ENCODE measurements at places on chromosomes 13 and 19. TPM values are rescaled to one million over a fixed set of nuclear protein-coding genes. Genes with fewer than 3 reads are reported as not detected.
A peak's percentile ranks its signal among the peaks of the same experiment; 100 is the strongest.

MISP3 gene
- 0.48 TPM for total RNA-seq

- no peaks in the 10 kb centered on the region for H3K27me3 ChIP-seq
- H3K4me3 ChIP-seq = no peak overlapping the region
- no peak overlapping the region for H3K27ac ChIP-seq
- no peaks in the 10 kb centered on the region for H3K4me1 ChIP-seq
These were observed 106.2 kb downstream of the SLITRK5 start for GRCh38 chr13:87777387-87777786.

SPACA4 gene
- total RNA-seq = not detected

DNA sequence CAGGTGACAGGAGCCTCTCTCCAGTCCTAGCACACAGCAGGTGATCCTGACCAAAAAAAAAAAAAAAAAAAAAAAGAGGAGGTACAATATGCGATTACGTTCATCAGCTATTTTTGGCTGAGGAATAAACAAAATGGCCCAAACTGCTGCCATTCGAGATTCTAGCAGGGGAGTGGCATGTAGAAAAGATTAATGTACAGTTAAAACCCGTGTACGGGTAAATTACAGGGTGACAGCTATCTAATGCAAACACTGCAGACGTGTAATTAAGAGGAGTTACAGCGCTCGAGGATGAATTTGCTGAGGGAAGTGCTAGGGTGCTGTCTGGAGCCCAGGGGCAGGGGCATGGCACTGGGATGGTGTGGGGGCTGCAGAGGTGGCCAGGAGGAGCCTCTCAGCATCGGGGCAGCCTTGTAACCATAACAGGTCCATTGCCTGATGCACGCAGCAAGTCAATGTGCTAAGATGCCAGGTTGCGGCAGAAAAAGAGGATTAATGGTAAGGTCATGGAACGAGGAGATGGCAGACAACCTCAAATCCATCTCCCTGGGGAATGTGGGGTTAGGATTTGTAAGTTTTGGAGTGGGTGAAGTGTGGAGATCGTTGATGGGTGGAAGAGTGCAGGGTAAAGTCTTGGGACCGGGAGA, 17.4 kb downstream of the CHST8 start:
- no peaks in the 10 kb centered on the region for H3K36me3 ChIP-seq
- H3K4me3 ChIP-seq = no peak overlapping the region
- H3K27ac ChIP-seq = no peak overlapping the region
- no peaks in the 10 kb centered on the region for H3K27me3 ChIP-seq
- no peak for DNase-seq

- peaks cover 5% of the 10 kb centered on the region for H3K4me1 ChIP-seq
- H3K27ac ChIP-seq = no peak overlapping the region
- no peaks in the 10 kb centered on the region for H3K36me3 ChIP-seq
- peak; percentile 72 for DNase-seq
These were observed 39.3 kb downstream of the EFNA2 start for GRCh38 chr19:1324806-1325567.

DNA sequence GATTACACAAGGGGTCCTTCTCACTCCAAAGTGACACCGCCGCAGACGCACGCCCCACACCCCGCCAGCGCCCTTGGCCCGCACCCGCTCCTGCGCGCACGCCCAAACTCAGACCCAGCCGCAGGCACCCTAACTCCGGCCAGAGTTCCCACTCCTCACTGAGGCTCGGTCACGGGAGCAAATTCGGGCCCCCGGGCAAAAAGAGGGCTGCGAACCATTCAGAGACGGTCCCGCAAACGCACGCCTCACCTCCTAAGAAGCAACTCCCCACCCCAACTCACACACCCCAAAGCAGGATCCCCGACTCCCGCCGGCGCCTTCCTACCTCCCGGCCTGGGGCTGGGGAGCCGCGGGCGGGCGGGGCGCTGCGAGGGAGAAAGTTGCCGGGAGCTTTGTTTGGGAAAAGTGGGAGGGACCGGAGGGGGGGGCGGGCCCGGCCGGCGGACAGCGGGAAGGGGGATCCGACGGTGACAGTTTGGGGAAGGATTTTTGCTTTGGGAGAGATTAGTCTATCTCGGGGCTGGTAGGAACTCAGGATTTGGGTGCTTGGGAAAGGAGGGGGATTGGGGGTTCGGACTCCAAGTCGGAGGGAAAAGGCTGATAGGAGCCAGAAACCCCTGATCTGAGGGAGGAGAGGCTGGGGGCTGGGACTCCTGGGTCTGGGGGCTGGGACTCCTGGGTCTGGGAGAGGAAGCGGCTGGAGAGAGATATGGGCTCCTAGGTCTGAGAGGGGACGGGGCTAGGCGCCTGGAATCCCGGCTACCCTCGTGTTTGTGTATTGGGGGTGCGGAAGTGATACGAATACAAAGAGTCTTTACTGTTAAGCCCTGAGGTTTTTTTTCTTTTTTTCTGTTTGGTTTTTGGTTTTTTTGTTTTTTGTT, at the start of gene TEAD2:
TEAD2 (minus strand) TSS at position 369 of the 881 bp plus-strand sequence. CDS start 2,341 bp downstream, outside the sequence.
- H3K36me3 ChIP-seq = no peaks in the 10 kb centered on the region
- H3K27me3 ChIP-seq = no peaks in the 10 kb centered on the region
- peak within 1 kb of the TSS; percentile 53 for H3K4me3 ChIP-seq
- peak within 1 kb of the TSS; percentile 88 for H3K27ac ChIP-seq

SH2D3A gene
- total RNA-seq = 4.1 TPM

DNA sequence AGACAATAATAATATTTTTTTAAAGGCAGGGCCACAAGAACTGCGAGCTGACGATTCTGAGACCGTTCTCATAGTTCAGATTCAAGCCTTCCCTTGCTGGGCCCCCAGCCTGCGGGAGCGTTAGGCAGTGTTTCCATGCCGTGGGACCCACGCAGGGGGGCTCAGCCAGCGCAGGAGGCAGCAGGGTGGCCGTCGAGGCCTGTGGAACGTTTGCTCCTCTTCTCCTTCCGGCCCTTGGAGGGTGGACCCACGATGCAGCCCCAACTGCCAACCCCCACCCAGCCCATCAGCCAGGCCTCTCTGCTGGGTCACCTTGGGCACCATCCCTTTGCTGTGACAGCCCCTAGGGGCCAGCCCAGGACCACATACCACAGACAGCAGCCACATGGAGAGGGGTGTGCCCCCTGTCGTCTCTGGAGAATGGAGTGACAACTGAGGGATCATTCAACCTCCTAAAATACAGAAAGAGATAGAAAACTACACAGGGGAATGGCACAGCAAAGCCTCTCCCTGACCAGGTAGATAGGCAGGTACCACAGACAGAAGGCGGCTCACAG, 46.8 kb downstream of the PDCD5 start:
- H3K27me3 ChIP-seq = no peaks in the 10 kb centered on the region
- H3K4me3 ChIP-seq = no peak overlapping the region
- no peak for DNase-seq
- no peaks in the 10 kb centered on the region for H3K4me1 ChIP-seq

GRCh38 chr19:17209126-17210036, 5.8 kb upstream of the USE1 start:
- H3K36me3 ChIP-seq = no peaks in the 10 kb centered on the region
- no peaks in the 10 kb centered on the region for H3K4me1 ChIP-seq
- H3K4me3 ChIP-seq = no peak overlapping the region
- no peak for DNase-seq
- H3K27me3 ChIP-seq = no peaks in the 10 kb centered on the region

GRCh38 chr13:99496184-99497142, 4.8 kb upstream of the TM9SF2 start:
- peak; percentile 49 for DNase-seq
- peaks cover 3% of the 10 kb centered on the region for H3K4me1 ChIP-seq
- H3K36me3 ChIP-seq = no peaks in the 10 kb centered on the region
- peak overlapping the region; percentile 36 for H3K27ac ChIP-seq

PTPRH gene
- total RNA-seq = 2.9 TPM

GRCh38 chr13:111924678-111925075, 142.3 kb upstream of the SOX1 start:
- H3K27me3 ChIP-seq = no peaks in the 10 kb centered on the region
- H3K4me1 ChIP-seq = no peaks in the 10 kb centered on the region
- no peak for DNase-seq
- no peak overlapping the region for H3K4me3 ChIP-seq
- no peak overlapping the region for H3K27ac ChIP-seq
- no peaks in the 10 kb centered on the region for H3K36me3 ChIP-seq

GRCh38 chr13:96860882-96861281, 133.4 kb downstream of the OXGR1 start:
- no peak overlapping the region for H3K4me3 ChIP-seq
- DNase-seq = no peak
- H3K36me3 ChIP-seq = no peaks in the 10 kb centered on the region
- no peaks in the 10 kb centered on the region for H3K27me3 ChIP-seq
- H3K4me1 ChIP-seq = no peaks in the 10 kb centered on the region

GRCh38 chr19:14411161-14411937, 7.8 kb downstream of the DDX39A start:
- no peak overlapping the region for H3K27ac ChIP-seq
- H3K4me3 ChIP-seq = no peak overlapping the region
- H3K4me1 ChIP-seq = peaks cover 3% of the 10 kb centered on the region

DNA sequence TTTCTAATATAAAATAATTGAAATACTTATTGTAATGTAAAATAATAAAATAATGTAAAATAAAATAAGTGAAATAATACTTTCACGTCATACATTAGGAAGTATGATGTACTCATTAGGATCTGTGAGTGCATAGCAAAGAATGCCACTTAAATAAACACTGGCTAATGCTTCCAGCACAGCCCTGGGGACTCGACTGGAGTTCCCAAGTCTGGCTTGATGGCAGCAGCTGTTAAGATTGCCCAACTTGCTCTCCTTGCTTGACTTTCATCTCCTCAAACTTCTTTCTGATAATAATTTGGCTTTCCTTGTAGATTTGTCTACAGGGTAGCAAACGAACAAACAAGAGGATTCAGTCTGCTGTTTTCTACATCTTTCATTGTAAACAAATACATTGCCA, 191.9 kb downstream of the COG6 start:
- H3K27me3 ChIP-seq = no peaks in the 10 kb centered on the region
- no peaks in the 10 kb centered on the region for H3K4me1 ChIP-seq
- no peak overlapping the region for H3K27ac ChIP-seq
- no peak for DNase-seq

TUBB4A gene
- total RNA-seq = 4.3 TPM

- H3K27ac ChIP-seq = no peak overlapping the region
- H3K27me3 ChIP-seq = no peaks in the 10 kb centered on the region
- no peak for DNase-seq
- no peaks in the 10 kb centered on the region for H3K36me3 ChIP-seq
- no peaks in the 10 kb centered on the region for H3K4me1 ChIP-seq
- no peak overlapping the region for H3K4me3 ChIP-seq
These were observed 61.2 kb upstream of the WDFY2 start for GRCh38 chr13:51523082-51523518.

KIR2DL1 gene
- total RNA-seq = not detected

GPR4 gene
- 0.60 TPM for total RNA-seq

KRTDAP gene
- 0.74 TPM for total RNA-seq

- no peak overlapping the region for H3K27ac ChIP-seq
- no peak overlapping the region for H3K4me3 ChIP-seq
- H3K27me3 ChIP-seq = no peaks in the 10 kb centered on the region
- peaks cover 6% of the 10 kb centered on the region for H3K4me1 ChIP-seq
- DNase-seq = peak; percentile 8
These were observed 50.4 kb downstream of the RASA3 start for GRCh38 chr13:114081761-114082681.

HAUS8 gene
- total RNA-seq = 6.1 TPM

DNA sequence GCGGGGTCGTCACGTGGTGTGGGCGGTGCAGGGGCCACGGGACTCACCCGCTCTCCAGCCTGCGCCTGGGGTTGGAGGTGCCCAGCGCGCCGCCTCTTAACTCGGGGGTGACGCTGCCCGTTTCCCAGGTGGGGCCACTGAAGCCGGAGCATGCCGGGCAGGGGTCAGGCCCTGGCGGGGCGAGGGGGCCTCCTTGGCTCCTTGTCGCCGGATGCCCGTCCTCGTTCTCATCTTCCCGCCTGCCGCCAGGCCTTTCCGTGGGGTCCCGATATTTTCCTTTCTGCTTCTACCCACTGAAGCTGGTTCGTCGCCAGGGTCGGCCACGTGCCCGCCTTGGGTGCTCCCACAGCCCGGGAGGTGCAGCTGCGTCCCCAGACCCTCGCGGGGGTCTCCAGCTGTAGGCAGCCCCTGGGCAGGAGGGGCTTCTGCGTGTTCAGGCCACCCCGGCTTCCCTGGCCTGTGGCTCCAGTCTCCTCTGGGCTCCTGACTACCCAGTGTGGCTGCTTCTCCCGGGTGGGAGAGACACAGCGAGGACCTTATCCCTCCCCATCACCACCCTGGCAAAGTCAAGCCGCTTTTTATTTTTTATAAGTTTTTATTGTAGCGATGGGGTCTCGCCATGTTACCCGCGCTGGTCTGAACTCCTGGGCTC, 772 bp downstream of the FAM174C start:
- DNase-seq = no peak
- H3K4me1 ChIP-seq = peaks cover 23% of the 10 kb centered on the region
- no peaks in the 10 kb centered on the region for H3K27me3 ChIP-seq
- peak overlapping the region; percentile 97 for H3K27ac ChIP-seq
- peak overlapping the region; percentile 55 for H3K4me3 ChIP-seq

- no peak overlapping the region for H3K27ac ChIP-seq
- H3K36me3 ChIP-seq = no peaks in the 10 kb centered on the region
- H3K4me1 ChIP-seq = peaks cover 2% of the 10 kb centered on the region
- DNase-seq = no peak
These were observed 3.4 kb downstream of the FEM1A start for GRCh38 chr19:4794971-4795370.

DNA sequence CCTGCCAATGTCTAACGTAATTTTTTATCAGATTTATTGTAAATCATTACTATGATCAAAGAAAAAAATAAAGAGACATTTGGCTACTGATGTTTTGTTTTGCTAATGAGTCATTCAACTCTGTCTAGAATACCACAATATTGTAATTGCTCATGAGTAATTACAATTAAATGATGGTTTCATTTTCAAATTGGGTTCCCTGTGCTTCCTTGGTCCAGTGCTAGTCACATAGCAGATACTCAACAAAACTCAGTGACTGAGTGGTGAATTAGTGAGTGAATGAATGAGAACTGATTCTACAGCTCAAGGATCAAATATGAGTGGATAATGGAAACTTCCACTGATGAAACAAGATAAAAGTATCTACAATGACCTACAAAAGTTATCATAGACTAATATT, 304.7 kb downstream of the POU4F1 start:
- H3K27me3 ChIP-seq = no peaks in the 10 kb centered on the region
- no peaks in the 10 kb centered on the region for H3K4me1 ChIP-seq
- H3K36me3 ChIP-seq = no peaks in the 10 kb centered on the region
- H3K27ac ChIP-seq = no peak overlapping the region
- H3K4me3 ChIP-seq = no peak overlapping the region

GRCh38 chr13:102028868-102029267, 373.0 kb downstream of the FGF14 start:
- H3K4me3 ChIP-seq = no peak overlapping the region
- no peaks in the 10 kb centered on the region for H3K4me1 ChIP-seq
- H3K36me3 ChIP-seq = no peaks in the 10 kb centered on the region
- H3K27me3 ChIP-seq = no peaks in the 10 kb centered on the region
- no peak for DNase-seq

NAT14 gene
- total RNA-seq = 35.8 TPM

- no peaks in the 10 kb centered on the region for H3K36me3 ChIP-seq
- H3K27ac ChIP-seq = no peak overlapping the region
- no peak overlapping the region for H3K4me3 ChIP-seq
- H3K4me1 ChIP-seq = no peaks in the 10 kb centered on the region
These were observed 12.9 kb upstream of the CXCL17 start for GRCh38 chr19:42455621-42456081.

GRCh38 chr13:65594298-65594781, 1635.8 kb downstream of the PCDH9 start:
- H3K36me3 ChIP-seq = no peaks in the 10 kb centered on the region
- no peaks in the 10 kb centered on the region for H3K27me3 ChIP-seq
- H3K27ac ChIP-seq = no peak overlapping the region
- no peak for DNase-seq
- no peak overlapping the region for H3K4me3 ChIP-seq

All from ovary (tissue), 10 donors.